ENCODE measurements at places on chromosomes 5 and 9. TPM values are rescaled to one million over a fixed set of nuclear protein-coding genes. Genes with fewer than 3 reads are reported as not detected.

GRCh38 chr5:457195-457961, 14.4 kb downstream of the EXOC3 start:
- no peak for DNase-seq

Gene PCA3
- 0.09 TPM for total RNA-seq

DNA sequence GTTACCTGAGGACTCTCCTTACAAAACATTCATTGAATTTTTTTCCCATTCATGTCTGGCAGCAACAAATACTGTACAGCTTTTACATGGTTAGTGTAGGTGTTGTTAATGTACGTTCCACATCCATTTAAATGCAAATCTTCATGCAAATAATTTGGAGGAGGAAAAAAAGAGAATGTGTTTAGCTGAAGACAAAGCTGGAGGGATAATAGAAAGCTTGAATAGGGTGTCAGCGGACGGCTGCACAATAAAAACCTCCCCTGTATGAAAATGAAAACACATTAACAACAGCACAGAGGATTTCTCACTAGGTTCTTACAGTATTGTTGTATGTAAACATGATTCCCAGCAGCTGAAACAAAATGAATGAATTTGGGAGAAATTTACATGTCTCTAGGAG, 231.5 kb downstream of the ZNF608 start:
- DNase-seq = no peak

- no peak for DNase-seq
Observed at GRCh38 chr5:159903131-159903530, 13.2 kb upstream of the ADRA1B start.

Gene NME5
- total RNA-seq = 1.2 TPM

- DNase-seq = no peak
Observed at GRCh38 chr9:120416781-120417427, 163.1 kb downstream of the CDK5RAP2 start.

Measured in thymus (tissue), 14 donors.